ENCODE measurements at places on chromosomes 7 and 10. TPM values are rescaled to one million over a fixed set of nuclear protein-coding genes. Genes with fewer than 3 reads are reported as not detected.

AKR1B15 gene
- 6.8 TPM for total RNA-seq

WNT8B gene
- not detected for total RNA-seq

IQCE gene
- 10.6 TPM for total RNA-seq

PRKCQ gene
- total RNA-seq = 0.76 TPM

AKR1C8 gene
- total RNA-seq = not detected

GPR85 gene
- 0.26 TPM for total RNA-seq

PRSS2 gene
- not detected for total RNA-seq

- H3K4me3 ChIP-seq = no peak overlapping the region
- no peak overlapping the region for H3K27ac ChIP-seq
- no peaks in the 10 kb centered on the region for H3K27me3 ChIP-seq
These were observed 681.7 kb downstream of the PARD3 start for GRCh38 chr10:34133406-34133805.

- H3K4me3 ChIP-seq = no peak overlapping the region
- H3K27me3 ChIP-seq = no peaks in the 10 kb centered on the region
- DNase-seq = no peak
- no peak overlapping the region for H3K27ac ChIP-seq
- H3K4me1 ChIP-seq = no peaks in the 10 kb centered on the region
- no peaks in the 10 kb centered on the region for H3K36me3 ChIP-seq
These were observed 28.0 kb downstream of the RHOBTB1 start for GRCh38 chr10:60916025-60916424.

- no peak overlapping the region for H3K4me3 ChIP-seq
- H3K36me3 ChIP-seq = no peaks in the 10 kb centered on the region
- no peak for DNase-seq
- no peak overlapping the region for H3K27ac ChIP-seq
- no peaks in the 10 kb centered on the region for H3K4me1 ChIP-seq
These were observed 528.9 kb downstream of the PARD3 start for GRCh38 chr10:34286136-34286739.

- no peak overlapping the region for H3K4me3 ChIP-seq
- DNase-seq = no peak
- H3K4me1 ChIP-seq = peaks cover 8% of the 10 kb centered on the region
- no peaks in the 10 kb centered on the region for H3K36me3 ChIP-seq
- H3K27ac ChIP-seq = no peak overlapping the region
These were observed 156.6 kb downstream of the SKIDA1 start for GRCh38 chr10:21368728-21369425.

DNA sequence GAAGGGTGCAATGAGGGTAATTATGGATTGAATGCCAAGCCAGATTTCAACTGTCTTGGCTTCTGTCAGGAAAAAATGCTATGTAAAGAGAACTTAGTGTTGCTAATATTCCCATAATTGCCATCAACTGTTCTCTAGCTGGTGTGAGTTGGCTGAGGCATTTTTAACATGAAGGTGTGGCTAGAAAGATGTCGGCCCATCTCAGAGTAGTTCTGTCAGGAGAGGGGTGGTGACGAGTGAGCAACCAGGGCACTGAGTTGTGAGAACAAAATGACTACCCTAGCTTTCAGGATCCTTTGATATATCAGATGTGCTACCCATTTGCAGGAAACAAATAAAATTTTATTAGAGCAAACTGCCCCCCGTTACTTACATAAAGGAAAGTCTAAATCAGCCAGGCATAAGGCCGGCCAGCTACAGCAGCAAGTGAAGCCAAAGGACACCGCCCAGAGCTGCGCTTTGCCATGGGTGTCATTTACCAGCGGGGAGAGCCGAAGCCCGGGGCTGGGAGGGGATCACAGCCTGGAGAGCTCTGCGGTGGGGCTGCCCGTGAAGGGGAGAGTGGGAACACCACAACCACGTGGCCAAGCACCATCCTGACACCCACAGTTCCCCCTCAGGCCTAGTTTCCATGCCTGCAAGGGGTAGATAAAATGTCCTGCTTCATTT, 141.4 kb downstream of the ICA1 start:
- H3K27ac ChIP-seq = no peak overlapping the region
- no peaks in the 10 kb centered on the region for H3K4me1 ChIP-seq
- H3K36me3 ChIP-seq = no peaks in the 10 kb centered on the region
- DNase-seq = no peak

GRCh38 chr7:2515424-2516193, 4.0 kb upstream of the LFNG start:
- H3K27me3 ChIP-seq = peaks cover 3% of the 10 kb centered on the region
- DNase-seq = no peak
- H3K27ac ChIP-seq = no peak overlapping the region
- peaks cover 28% of the 10 kb centered on the region for H3K4me1 ChIP-seq
- H3K36me3 ChIP-seq = no peaks in the 10 kb centered on the region

GRCh38 chr7:36563706-36564327, 160.5 kb downstream of the AOAH start:
- H3K4me3 ChIP-seq = no peak overlapping the region
- H3K4me1 ChIP-seq = no peaks in the 10 kb centered on the region
- H3K36me3 ChIP-seq = no peaks in the 10 kb centered on the region

- no peak for DNase-seq
- no peaks in the 10 kb centered on the region for H3K27me3 ChIP-seq
- H3K4me3 ChIP-seq = no peak overlapping the region
- no peaks in the 10 kb centered on the region for H3K36me3 ChIP-seq
- no peak overlapping the region for H3K27ac ChIP-seq
These were observed 39.8 kb downstream of the ATOH7 start for GRCh38 chr10:68192113-68192512.

- H3K27ac ChIP-seq = no peak overlapping the region
- peaks cover 5% of the 10 kb centered on the region for H3K4me1 ChIP-seq
- H3K36me3 ChIP-seq = no peaks in the 10 kb centered on the region
- no peak for DNase-seq
- no peaks in the 10 kb centered on the region for H3K27me3 ChIP-seq
These were observed 33.9 kb downstream of the DRGX start for GRCh38 chr10:49361735-49362568.

GRCh38 chr10:130762491-130762890, 549.0 kb downstream of the TCERG1L start:
- no peak overlapping the region for H3K4me3 ChIP-seq
- no peaks in the 10 kb centered on the region for H3K27me3 ChIP-seq
- H3K36me3 ChIP-seq = no peaks in the 10 kb centered on the region
- H3K27ac ChIP-seq = no peak overlapping the region

- no peaks in the 10 kb centered on the region for H3K4me1 ChIP-seq
- no peaks in the 10 kb centered on the region for H3K36me3 ChIP-seq
- H3K4me3 ChIP-seq = no peak overlapping the region
- H3K27me3 ChIP-seq = no peaks in the 10 kb centered on the region
- no peak overlapping the region for H3K27ac ChIP-seq
These were observed 445.4 kb downstream of the TFEC start for GRCh38 chr7:115585015-115585718.

DNA sequence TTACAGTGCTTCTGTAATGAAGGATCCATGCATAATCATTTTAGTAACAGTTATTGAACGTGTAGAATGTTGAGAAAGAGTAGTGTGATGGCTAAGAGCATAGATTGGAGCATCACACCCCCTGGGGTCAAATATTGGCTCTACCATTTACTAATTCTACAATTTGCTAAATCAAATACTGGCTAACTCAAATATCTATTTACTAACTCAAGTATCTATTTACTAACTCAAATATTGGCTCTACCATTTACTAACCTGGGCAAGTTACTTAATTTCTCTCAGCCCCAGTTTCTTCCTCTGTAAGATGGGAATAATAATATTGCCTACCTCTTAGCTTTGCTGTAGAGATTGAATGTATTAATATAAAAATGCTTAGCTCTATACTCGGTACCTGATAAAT, 64.0 kb downstream of the CDK14 start:
- DNase-seq = no peak
- no peak overlapping the region for H3K4me3 ChIP-seq
- no peaks in the 10 kb centered on the region for H3K27me3 ChIP-seq
- H3K27ac ChIP-seq = no peak overlapping the region
- no peaks in the 10 kb centered on the region for H3K36me3 ChIP-seq
- H3K4me1 ChIP-seq = peaks cover 7% of the 10 kb centered on the region

DNA sequence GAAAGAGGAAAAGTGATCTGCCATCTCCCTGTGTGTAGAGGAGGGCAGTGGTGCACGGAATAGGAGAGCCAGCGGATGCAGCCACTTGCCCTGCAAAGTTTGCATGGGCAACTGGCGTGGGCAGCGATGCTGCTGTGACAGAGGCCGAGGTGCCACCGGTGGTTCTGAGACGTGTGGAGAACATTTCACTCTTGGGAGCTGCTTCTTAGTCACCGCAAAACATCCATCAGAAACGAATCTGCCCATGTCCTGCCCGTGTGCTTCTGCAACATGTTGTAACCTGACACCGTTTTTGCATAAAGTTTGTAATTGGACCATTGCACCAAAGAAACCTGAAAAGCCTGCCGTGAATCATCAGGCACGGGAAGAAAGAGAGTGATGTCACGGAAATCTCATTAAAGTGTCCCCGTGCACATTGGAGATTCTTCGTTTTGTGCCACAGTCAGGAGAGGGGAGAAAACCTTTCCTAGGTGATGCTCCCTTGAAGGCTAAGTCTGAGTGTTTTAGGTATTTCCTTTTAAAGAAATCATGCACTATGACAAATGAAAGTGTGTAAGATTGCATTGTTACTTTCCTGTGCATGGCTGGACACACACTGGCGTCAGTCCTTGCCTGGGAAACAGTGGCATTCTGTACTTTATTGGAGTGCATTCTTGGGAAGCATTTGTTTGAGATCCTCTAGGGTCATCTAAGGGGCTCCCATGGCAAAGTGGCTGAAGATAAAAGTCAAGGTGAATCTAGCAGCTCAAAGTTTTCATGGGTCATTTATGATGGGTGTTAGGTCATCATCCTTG, 302.6 kb downstream of the KLF6 start:
- H3K36me3 ChIP-seq = no peaks in the 10 kb centered on the region
- no peak overlapping the region for H3K4me3 ChIP-seq
- peaks cover 17% of the 10 kb centered on the region for H3K4me1 ChIP-seq
- DNase-seq = no peak

Data from esophagus squamous epithelium (tissue), 5 donors.